ENCODE measurements at places on chromosomes 16 and 17.

DNA sequence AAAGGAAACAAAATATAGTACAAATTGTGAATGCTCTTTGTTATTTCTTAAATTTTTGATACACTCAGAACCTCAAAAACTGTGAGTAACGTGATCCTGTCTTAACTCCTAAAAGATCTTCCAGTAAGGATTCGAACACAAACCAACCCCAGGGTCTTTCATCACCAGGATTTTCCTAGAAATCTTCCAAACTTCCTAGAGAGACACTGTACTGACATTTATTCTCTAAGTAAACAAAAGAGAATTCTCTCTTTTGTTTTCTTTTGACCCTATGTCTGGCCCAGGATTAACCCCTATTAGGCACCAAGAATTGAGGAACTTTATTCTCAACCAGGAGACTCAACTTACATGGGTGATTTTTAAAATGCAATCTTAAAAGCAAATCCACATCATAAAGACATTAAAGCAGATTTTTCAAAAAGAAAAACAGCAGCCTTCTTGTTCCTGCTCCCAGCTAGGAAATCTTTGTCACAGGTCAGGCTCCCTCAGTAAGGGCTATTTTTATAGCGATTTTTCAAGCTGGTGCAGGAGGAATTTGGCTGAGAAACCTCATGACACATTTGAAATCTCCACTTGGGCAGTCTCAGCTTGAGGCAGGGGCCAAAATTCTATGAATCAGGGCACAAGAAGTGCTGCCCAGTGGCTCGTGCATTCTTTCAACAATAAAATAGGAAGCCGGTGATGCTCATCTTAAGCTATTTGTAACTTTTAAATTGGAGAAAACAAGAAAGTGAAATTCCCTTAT lies 6.2 kb upstream of the SMG1 start:
- peak; percentile 53 for DNase-seq

DNA sequence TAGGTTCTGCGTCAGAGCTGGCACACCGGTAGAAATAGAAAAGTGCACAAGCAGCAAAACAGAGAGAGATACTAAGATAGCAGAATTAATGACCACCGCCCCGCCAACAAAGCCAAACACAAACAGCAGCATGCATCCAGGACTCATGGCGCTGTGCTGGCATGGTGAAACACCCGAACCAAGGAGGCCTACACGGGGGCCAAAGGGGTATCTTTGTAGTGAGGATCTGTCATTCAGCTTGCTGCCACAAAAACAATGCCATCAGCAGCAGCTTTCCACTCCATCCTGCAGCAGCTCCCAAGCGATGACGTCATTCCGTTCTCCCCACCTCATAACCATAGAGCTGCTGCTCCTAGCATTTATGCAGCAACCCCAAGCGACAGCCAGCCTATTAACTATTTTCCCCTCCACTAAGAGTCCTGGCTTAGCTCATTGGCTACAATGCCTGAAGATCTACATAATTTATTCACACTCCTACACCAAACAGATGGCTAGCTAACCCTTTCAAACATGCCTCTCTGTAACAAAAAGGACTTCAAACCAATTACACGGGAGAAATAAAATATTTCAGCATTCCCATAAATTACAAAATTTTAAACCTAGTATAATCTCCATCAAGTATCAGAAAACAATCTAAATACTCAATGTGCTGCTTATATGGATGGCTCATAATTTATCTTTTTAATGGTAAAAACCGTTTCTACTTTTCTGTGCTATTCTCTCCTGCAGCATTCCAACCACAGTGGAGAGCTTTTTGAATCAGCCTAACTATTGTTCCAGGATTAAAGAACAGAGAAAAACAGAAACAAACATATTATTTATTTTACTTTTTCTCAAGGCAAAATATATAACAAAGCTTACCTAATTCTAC lies 73.9 kb downstream of the SPAG9 start:
- no peak for DNase-seq

DNA sequence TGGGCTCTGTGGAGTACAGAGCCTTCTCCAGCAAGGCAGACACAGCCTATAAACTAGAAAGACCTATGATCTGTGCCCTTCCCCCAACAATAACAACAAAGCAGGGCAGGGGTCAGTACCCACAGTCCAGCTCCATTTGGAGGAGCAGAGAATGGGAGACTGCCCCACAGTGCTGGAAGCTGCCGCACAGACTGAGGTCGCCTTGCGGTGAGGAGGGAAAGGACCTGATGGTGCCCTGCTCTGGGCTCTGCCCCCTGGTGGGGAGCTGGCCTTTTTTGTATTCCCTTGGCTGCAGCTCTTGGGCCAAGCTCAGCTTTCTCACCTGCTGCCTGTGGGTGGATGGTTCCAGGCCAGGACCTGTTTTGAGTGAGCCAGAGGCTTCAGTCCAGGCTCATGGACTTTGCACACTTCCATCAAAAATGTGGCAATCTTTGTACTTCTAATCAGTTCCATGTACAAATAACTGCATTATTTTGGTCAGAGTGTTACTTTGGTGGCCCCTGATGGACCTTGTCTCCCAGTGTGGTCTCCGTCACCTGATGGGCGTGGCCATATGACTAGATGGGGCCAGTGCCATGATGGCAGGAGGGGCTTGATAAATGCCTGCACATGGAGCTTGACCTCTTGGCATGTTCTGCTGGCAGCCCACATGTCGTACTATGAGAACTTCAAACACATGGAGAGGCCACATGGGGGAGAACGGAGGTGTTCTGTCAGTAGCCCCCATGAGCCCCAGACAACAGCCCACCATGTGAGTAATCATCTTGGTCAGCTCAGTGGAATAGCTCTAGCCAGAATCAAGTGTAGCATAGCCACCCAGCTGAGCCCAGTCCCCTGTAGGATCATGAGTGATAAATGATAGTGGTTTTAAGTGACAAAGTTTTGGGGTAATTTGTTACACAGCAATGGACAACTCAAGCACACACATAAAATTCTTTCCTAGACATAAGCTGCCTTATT lies 24.2 kb downstream of the B9D1 start:
- no peak for DNase-seq

GRCh38 chr17:37160944-37161343 lies 212.2 kb downstream of the AATF start:
- DNase-seq: no peak

DNA sequence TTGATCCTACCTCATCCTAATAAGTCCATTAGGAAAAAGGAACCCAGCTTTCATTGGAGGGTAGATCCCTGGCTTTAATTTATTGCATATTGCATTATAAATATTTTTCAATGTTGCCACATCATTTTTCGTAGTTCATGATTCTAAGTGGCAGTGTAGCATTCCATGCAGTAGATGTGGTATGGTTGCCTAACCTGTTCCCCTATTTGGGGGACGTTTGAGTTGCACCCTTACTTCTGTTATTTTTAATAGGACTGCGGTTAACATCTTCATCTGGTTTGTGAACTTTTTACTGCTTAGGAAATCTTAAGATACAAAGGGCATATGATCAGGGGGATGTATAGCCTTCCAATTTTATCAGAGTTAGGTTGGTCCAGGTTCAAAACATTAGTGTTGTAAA lies 5.4 kb downstream of the SCPEP1 start:
- DNase-seq: no peak

Data from tibial artery (tissue), 4 donors.